ENCODE measurements at places on chromosomes 5 and 9.

GRCh38 chr5:119451561-119451960, 736 bp upstream of the HSD17B4 start:
- DNase-seq, result no peak

GRCh38 chr9:135766251-135766650, 64.3 kb downstream of the KCNT1 start:
- DNase-seq, result no peak

GRCh38 chr5:108623826-108624225, 123.9 kb upstream of the FER start:
- DNase-seq, result no peak

- no peak for DNase-seq
Measured at GRCh38 chr5:5810461-5810860, 388.0 kb downstream of the ICE1 start.

GRCh38 chr5:159593518-159594073, 263.3 kb upstream of the IL12B start:
- no peak for DNase-seq

DNA sequence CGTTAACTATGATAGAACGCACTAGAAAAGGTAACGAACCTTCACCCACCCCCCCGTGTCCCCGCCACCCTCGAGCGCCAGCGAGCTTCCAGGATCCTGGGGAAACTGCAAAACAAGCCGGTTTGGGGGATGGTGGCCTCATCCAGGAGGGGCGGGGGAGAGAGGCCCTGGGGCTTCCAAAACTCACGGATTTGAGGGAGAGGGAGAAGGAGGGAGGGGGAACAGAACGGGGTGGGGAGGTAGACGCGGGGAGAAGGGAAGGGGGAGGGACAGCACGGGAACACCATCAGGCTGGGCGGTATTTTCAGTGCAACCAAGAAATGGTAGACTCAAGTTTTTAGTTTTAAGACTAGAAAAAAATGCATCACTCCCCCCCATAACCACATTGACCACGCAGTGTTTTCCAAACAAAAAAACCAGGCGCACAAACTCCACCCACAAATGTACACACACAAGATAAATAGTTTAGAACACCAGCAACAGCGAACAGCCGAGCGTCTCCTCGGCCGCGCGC, 1.4 kb downstream of the NRARP start:
- no peak for DNase-seq

- no peak for DNase-seq
Measured at GRCh38 chr5:107743373-107744000, 72.8 kb upstream of the EFNA5 start.

GRCh38 chr9:83208065-83208850, 145.3 kb upstream of the RASEF start:
- DNase-seq, result no peak

GRCh38 chr5:8417316-8418048, 548.5 kb downstream of the MTRR start:
- DNase-seq, result no peak

- no peak for DNase-seq
Measured at GRCh38 chr5:1526681-1527131, 2.9 kb upstream of the LPCAT1 start.

DNA sequence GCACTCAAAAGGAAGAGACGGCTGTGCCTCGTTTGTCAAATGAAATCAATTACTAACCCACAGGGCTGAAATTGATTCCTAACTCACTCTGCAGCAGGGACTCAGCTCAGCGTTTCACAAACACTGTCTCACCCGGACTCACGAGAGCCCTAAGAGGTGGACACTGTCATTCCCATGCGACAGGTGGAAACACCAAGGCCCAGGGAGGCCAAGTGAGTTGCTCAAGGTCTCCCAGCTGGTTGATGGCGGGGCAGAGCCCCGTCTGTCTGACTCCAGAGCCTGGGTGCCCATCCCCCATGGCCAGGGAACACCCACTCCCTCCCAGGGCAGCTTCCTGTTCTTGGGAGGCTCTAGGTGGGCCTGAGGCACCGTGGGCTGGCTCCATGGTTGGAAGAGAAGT, 1.3 kb upstream of the PLPP7 start:
- DNase-seq, result no peak

- DNase-seq, result no peak
Measured at GRCh38 chr5:154147666-154148065, 42.9 kb upstream of the GALNT10 start.

DNA sequence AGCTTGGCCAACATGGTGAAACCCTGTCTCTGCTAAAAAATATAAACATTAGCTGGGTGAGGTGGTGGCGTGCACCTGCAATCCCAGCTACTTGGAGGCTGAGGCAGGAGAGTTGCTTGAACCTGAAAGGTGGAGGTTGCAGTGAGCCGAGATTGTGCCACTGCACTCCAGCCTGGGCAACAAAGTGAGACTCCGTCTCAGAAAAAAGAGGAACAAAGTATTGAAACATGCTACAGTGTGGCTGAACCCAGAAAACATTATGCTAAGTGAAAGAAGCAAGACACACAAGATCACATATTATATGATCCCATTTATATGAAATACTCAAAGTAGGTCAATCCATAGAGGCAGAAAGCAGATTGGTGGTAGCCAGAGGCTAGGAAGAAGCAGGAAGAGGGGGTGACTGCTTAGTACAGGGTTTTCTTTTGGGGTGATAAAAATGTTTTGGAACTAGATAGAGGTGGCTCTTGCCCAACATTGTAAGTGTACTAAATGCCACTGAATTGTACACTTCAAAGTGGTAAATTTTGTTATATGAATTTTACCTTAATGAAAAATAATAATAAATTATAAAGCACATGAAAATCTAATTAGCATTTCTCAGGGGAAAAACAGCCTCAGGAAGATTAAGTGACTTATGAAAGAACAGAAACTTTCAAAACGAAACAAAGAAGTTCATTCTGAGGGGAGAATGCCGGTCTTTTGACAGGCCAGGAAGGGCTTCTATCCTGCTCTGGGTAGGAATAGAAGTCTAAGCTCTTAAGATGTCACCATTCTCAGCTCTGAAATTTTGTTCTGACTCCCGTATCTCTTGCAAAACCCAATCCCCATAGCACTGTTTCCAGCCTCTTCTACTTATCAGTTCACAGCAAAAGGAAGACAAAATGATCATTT, 161.1 kb upstream of the TBCA start:
- DNase-seq, result no peak

- DNase-seq, result no peak
Measured at GRCh38 chr9:132485393-132485792, 75.4 kb downstream of the CFAP77 start.

DNA sequence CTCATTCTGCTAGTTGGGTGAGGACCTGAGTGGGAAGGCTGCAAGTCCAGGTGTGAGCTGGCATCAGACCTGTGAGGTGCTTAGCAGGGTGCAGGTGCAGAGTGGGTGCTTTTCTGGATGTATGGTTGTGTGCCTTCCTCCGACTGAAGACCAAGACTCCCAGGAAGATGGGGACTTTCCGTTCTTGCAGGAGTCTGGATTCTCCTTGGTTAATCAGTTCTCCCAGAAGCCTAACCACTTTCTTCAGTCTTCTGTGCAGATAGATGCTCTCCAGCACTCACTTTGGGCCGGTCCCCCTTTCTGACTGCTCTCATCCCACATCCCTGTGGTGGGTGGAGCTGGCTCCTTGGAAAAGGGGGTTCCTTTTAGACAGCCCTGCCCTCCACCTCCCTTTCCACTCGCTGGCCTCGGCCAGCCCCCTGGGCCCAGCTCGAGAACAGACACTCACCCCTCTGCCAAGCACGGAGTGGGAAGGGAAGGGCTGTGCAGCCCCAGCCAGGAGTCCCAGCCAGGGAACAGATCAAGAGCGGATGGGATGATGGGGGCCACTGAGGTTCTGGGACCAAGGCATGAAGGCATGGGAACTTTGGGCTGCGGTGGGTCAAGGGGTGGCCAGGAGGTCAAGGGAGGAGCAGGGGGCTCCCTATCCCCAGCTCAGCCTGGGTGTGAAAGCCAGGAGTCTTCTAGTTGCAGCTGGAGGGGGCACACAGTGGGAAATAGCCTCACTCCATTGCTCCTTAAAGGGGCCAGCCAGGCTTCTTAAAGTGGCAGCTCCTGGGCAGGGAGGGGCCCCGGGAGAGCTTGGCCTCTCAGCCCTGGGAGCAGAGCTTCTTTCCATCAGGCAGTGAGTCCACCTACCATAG, 62.4 kb downstream of the FGF18 start:
- no peak for DNase-seq

DNA sequence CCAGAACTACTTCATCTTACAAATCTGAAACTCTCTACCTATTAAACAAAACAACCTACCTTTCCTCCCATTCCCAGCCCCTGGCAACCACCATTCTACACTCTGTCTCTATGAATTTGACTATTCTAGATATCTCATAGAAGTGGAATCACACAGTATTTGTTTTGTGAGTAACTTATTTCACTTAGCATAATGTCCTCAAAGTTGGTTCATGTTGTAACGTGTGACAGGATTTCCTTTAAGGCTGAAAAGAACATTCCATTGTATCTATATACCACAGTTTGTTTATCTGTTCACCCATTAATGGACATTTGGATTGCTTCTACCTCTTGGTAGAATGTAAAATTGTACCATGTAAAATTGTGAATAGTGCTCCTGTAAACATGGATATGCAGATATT, 70.1 kb upstream of the NXNL2 start:
- DNase-seq, result no peak

DNA sequence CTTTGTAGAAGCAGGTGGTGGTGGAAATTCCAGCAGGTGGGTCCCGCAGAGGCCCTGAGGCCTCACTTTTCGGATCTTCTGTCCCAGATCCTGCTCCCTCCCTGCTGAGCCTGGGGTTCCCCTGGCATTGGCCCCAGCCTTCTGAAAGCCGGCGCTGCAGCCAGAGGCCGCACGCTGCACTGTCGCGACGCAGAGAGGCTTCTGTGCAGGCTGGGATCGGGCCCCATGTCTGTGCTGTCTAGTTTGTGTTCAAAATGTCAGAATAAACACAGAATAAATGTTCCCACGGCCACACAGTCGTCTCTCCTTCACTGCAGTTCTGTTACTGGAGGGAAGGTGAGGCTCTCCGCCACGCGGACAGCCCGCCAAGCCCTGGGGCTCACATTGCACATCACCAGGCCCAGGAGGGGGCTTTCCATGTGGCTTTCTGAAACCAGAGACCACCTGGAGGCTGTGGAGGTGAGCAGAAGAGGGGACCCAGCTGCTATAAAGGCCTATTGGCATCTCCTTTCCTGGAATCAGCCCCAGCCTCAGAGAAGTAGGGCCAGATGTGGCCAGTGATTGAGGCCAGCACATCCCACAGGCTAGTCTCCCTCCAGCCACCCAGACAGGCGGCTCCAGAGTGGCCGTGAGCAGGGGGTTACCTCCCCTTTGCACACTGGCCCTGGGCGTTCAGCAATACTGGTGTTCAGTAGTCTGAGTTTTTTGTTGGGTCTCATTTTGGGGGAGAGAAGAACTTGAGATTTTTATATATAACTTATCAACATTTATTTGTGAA, 46.5 kb downstream of the USP20 start:
- no peak for DNase-seq

- no peak for DNase-seq
Measured at GRCh38 chr5:61534481-61535267, 202.6 kb downstream of the ZSWIM6 start.

DNA sequence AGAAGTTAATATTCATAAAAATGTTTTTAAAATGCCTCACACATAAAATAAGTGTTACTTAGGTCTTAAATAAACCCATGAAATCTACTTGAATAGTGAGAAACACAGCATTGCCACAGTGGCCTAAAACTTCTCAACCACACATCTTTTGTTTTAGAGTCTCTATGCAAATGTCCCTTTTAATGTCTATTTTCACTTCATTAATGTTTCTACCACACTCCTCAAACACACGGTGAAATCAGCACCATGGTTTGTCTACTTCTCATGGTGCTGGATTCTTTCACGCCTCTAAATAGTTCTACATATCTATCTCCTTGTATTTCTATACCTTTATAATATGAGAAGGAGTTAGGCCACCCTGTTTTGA, 111.2 kb downstream of the EDIL3 start:
- no peak for DNase-seq

DNA sequence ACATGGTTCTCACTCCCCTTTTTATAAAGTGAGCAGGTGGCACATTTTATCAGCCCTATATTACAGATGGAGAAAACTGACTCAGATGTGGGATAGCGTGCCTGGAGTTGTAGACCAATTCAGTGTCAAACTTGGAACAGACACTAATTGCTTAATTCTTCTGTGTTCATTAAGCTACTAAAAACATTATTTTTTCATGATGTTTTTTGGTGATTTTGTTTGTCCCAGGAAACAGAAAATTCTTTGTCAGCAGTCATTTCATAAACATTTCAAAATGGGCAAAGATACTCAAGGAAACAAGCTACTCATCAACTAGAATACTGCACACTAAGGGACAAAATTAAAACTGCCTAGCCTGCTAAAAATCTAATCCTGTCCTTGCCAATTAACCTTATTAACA, 2.2 kb downstream of the ABHD17B start:
- no peak for DNase-seq

- no peak for DNase-seq
Measured at GRCh38 chr9:134057751-134058701, 9.8 kb downstream of the BRD3 start.

DNA sequence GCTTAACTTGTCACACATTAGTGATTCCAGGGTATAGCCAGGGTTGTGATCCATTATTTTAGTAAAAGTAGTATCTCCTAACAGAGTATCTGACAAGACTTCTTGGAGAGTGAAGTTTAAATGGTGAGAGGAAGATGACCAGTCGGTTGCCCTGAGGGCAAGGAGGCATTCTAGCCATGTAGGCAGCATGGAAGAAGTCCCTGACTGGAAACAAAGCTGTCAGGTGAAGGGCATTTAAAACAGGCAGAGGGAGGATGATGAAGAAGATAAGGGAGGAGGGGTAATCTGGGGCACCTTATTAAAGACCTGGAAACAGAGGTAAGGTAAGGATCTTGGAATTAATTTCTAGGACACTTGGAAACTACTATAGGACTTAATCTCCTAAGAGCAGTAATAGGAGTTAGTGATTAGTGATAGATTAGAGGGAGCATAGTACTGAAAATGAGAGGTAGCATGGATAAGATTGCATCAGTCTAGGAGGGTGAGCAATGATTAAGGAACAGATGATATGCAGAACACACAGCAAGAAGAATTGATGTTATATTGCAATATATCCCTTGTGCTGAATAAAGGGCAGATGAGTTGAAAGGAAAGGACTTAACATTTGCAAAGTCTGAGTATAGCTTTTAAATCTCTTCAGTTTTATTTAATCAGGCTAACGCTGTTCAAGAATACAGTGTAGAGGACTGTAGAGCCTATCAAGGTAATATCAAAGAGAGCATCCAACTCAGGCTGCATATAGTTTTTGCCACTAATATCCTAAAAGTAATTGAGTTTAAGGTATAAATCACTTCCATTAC, 9.6 kb downstream of the KIF2A start:
- DNase-seq, result no peak

- no peak for DNase-seq
Measured at GRCh38 chr9:124662561-124662960, 108.5 kb downstream of the NR6A1 start.
